ENCODE measurements at places on chromosomes 3 and 15. TPM values are rescaled to one million over a fixed set of nuclear protein-coding genes. Genes with fewer than 3 reads are reported as not detected.

- no peak for DNase-seq
Measured at GRCh38 chr3:100104817-100105413, 9.4 kb downstream of the FILIP1L start.

- DNase-seq = no peak
Measured at GRCh38 chr15:68769702-68770101, 51.0 kb downstream of the ANP32A start.

Gene DZIP1L
- 2.5 TPM for total RNA-seq

Gene AMT
- 0.20 TPM for total RNA-seq

- DNase-seq = no peak
Measured at GRCh38 chr15:72147418-72147817, 29.2 kb downstream of the SENP8 start.

DNA sequence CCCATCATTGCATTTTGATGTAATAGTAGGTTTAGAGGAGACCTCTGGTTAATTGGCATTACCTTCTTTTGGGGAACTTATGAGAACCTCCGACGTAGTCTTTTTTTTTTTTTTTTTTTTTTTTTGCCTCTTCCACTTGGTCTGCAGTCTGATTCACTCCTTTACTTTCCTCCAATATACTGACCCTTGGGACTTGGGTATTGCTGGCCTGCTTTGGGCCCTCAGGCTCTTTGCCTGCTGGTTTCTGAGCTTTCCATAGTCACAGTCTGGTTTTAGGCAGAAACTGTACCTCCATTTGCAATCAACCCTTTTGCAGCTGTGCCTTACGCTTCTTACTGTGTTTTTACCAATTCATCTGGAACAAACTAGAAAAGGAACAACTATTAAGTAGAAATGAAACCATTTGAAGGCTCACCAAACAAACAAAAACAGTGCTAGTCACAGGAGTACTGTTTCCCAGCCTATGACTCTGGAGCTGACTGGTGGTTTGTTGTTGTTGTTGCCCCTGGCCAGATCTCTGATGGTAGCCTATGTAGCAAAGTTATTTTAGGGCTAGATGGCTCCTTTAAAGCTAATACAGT, 272.8 kb downstream of the BBX start:
- DNase-seq = no peak

Gene CCR8
- total RNA-seq = not detected

- no peak for DNase-seq
Measured at GRCh38 chr3:151504606-151505005, 43.7 kb upstream of the IGSF10 start.

- no peak for DNase-seq
Measured at GRCh38 chr3:123186695-123187094, 15.0 kb upstream of the SEC22A start.

GRCh38 chr3:16482770-16483531, 30.5 kb downstream of the RFTN1 start:
- DNase-seq = no peak

GRCh38 chr3:99978221-99978620, 136.1 kb downstream of the FILIP1L start:
- no peak for DNase-seq

DNA sequence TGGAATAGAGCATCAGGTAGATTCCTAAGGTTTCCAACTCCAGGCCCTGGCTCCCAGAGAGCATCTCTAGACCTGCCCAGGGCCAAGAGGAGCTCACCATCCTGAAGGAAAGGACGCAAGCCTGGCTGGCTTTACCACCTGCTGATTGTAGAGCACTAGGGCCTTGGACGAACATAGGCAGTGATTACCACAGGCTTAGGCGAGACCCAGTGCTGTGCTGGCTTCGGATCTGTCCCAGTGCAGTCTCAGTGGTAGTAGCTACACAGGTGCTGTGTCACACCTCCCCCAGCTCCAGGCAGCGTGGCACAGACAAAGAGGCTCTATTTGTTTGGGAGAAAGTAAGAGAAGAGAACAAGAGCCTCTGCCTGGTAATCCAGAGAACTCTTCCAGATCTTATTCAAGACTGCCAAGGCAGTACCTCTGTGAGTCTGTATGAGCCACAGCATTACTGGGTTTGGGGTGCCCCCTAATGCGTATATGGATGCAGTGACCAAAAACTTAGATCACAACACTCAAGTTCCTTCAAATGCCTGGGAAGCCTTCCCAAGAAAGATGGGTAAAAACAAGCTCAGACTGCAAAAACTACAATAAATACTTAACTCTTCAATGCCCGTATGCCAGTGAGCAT, 25.4 kb downstream of the ISG20 start:
- DNase-seq = peak; percentile 17

GRCh38 chr15:27676647-27677046, 422.5 kb downstream of the OCA2 start:
- DNase-seq = no peak

Gene ARPP21
- 0.12 TPM for total RNA-seq

- DNase-seq = no peak
Measured at GRCh38 chr3:149509526-149509925, 35.0 kb downstream of the TM4SF4 start.

DNA sequence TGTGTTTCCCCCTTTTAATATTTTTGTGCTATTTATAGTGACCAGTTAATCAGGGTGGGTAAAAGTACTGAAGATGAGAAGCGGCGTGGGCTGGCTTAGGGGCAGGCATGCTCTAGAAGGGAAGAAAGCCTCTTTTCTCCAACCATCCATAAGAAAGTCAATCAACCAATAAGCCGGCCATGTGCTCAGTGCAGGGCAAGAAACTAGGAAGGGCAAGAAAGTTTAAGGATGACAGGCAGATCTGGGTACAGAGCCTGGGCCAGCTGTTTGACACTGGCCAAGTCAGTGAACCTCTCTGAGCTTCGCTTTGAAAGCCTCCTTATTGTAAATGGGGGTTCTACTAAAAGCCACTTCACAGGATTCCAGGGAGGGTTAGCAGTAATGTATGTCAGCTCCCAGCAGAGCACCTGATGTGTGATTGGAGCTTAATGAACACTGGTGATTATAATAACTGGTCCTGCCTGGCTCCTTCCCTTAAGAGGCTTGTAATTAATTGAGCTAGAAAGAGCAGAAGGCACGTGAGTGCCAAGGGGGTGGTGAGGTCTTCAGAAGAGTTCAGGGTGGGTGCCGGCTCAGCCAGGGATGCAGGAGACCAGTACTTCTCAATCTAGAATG, 5.7 kb upstream of the CHRNA3 start:
- DNase-seq = no peak

- no peak for DNase-seq
Measured at GRCh38 chr15:41821831-41822230, 6.1 kb upstream of the JMJD7 start.

Gene SCG3
- total RNA-seq = not detected

Gene TF
- not detected for total RNA-seq

DNA sequence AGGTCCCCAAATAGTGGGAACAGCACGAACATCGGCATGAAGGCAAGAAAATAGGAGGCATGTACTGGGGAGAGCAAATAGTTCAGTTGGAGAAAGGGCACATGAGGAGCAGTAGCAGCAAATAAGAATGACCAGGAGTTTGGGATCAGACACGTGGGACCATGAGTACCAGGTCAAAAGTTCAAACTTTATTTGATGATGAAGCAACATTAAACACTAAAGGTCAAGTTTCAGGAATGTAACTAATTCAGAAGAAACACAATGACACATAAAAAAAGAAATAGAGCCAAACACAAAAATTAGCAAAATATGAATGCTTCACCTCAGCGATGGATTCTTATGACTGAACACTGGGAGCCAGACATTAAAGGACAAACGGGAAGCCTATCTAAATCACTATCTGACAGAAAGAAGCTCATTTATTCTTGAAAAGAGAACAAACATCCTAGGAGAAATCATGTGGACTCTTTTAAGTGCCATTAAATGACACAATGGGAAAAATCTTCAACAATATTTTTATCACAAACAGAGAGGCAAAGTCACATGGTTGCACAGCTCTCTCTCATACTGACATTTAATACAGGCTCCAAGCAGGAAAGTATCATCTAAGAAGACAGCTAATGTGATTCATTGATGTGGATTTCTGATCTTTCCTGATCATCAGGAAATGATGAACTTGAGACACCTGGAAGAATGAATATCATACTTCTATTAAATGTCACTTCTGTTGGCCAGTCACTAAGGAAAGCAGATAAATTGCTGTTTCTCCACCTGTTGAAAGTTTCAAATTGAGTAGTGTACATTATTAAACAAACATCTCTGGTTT, 216.9 kb upstream of the THBS1 start:
- no peak for DNase-seq

DNA sequence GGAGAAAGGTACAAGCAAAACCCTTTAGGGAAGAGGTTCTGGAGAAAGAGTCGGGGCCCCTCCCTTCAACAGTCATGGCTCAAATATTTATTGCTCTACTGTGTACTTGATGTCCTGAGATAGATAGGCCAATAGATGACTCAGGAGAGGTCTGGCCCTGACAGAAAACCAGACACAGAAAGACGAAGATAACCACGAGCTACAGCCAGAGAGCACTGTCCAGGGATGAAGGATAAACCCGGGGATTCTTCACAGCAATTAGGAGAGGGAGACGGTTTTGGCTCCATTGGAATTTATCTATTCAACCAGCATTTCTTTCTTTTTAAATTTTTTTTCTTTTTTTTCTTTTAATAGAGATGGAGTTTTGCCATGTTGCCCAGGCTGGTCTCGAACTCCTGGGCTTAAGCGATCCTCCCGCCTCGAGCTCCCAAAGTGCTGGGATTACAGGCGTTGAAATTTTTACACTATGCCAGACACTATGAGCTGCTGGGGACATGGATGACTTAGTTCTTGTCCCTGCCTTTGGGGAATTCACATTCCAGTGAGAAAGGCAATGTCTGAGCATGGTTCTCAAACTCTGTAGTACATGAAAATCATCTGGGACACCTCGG, 4.6 kb upstream of the CIDEC start:
- peak; percentile 73 for DNase-seq

DNA sequence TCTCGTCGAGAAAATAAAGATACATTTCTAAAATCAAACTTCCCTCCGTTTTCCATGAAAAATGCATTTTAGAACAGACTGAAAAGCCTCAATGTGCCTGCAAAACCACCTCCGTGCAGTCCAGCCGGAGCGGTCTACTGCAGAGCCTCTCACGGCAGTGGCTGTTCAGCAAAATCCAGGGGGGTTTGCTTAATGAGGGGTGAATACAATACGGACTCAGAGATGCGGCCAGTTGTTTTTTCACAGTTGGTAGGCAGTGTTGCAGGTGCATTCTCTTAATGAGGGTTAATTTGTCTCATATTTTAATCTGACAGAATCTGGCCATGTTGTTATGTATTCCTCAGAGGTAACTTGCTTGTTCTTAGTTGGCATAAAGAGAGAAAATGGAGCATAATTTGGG, 223.0 kb downstream of the EBLN2 start:
- no peak for DNase-seq

GRCh38 chr15:70121624-70122302, 24.0 kb upstream of the TLE3 start:
- peak; percentile 47 for DNase-seq

GRCh38 chr3:140911822-140912221, 29.8 kb upstream of the SLC25A36 start:
- DNase-seq = no peak

DNA sequence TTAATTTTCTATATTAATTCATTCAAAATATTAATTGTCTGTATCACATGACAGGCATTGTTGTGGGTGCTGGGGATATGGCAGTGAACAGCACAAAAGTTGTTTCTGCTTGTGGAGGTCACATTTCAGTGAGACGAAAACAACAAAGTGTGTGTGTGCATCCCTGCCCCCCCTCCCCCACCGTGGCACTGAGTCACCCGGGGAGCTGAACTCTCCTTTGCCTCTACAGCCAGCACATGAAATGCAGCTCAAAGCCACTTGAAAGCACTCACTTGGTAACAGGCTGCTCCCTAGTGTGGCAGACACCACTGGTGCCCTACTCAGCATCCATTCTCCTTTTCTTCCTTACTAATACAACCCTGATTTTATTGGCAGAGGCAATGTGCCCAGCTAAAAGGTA, 16.9 kb upstream of the SCAMP5 start:
- DNase-seq = no peak

GRCh38 chr15:48865370-48866079, 12.4 kb upstream of the EID1 start:
- peak; percentile 76 for DNase-seq

DNA sequence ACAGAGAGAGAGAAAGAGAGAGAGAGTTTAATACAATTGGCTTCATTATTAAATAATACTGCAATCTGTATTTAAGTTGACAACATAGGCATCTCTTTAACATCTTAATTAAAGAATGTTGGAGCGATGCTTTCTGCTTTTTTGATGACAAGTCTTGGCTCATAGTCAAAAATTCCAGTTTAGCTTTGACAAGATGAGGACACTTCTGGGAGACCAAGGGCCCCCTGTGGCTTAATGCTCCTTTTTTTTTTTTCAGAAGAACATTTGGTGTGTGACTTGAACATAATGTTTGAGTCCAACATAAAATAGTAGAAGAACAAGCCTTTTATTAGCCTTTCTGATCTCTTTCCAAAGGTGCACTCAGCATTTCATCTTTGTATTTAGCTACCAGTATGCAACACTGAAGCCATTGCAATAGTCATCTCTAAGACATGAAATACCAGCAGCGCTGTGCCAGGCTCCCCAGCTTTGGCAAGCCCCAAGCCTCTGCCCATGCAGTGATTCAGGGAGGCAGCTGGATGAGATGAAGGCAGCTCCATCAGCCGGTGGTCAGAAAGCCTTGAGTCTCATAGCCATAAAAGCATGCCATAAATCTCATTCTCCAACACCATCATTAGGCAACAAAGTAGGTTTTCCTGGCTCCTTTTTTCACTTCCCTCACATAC, 349.4 kb upstream of the SEMA6D start:
- DNase-seq = no peak

Gene CYP1A2
- not detected for total RNA-seq

Gene NEK10
- 1.4 TPM for total RNA-seq
